ENCODE measurements at places on chromosomes 7 and 10. TPM values are rescaled to one million over a fixed set of nuclear protein-coding genes. Genes with fewer than 3 reads are reported as not detected.

Gene CTNNA3
- polyA plus RNA-seq, result 5.7 TPM

Gene SPAM1
- not detected for polyA plus RNA-seq

Gene NXPH1
- not detected for polyA plus RNA-seq

Gene PGAM1
- polyA plus RNA-seq, result 151 TPM

Gene INTS1
- 29.9 TPM for polyA plus RNA-seq

Gene PODXL
- 66.2 TPM for polyA plus RNA-seq

Gene CDC14C
- not detected for polyA plus RNA-seq

GRCh38 chr10:29610876-29611647, 23.7 kb downstream of the SVIL start:
- no peak for DNase-seq

DNA sequence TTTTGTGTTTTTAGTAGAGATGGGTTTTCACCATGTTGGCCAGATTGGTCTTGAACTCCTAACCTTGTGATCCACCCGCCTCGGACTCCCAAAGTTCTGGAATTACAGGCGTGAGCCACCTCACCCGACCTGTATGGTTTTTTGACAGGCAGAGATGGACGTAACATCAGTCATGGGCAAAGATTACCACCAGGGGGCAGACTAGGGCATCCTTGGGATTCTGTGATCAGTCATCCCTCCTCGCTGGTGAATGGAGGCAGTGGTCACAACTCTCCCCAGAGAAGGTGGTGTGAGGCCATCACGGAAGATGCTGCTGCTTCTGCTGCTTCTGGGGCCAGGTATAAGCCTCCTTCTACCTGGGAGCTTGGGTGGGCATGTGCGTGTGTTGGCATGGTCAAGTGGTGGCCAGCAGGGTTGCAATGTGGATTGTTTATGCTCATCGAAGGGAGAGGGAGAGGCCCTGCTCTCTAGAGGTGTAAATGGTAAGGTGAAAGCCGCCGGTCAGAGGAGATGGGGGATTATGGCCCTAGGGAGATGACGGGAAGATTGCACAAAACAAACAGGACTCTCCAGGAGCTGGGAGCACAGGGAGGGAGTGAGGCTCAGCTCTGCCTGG, 122.7 kb upstream of the PRSS1 start:
- no peak for DNase-seq

DNA sequence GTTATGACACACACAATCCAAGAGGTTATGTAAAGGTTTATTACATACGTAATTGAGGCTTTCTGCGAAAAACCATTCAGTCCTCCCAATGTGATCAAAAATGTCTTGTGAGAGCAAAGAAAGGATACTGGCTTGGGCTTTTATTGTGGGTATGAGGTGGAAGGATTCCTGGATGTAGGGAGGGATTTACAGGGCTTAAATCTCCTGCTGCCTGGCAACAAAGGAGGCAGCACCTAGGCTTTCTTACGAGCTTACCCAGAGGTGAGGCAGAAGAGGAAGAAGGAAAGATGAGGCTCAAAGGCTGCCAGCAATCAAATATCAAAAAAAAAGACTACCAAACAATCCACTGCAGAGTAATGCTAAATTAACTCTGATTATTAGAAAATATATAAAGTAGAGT, 1149.5 kb upstream of the POT1 start:
- DNase-seq, result no peak

DNA sequence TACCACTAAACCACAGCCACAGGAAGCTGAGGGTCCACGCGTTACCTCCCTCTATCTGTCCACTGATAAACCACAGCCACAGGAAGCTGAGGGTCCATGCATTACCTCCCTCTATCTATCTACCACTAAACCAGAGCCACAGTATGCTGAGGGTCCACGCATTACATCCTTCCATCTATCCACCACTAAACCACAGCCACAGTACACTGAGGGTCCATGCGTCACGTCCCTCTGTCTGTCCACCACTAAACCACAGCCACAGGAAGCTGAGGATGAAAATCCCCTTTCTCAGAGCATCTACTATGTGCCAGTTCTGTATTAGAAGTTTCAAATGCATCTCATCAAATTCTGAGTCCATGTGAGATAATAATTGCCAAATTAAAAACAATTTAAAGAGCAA, 589.3 kb downstream of the DNAJB6 start:
- DNase-seq, result no peak

DNA sequence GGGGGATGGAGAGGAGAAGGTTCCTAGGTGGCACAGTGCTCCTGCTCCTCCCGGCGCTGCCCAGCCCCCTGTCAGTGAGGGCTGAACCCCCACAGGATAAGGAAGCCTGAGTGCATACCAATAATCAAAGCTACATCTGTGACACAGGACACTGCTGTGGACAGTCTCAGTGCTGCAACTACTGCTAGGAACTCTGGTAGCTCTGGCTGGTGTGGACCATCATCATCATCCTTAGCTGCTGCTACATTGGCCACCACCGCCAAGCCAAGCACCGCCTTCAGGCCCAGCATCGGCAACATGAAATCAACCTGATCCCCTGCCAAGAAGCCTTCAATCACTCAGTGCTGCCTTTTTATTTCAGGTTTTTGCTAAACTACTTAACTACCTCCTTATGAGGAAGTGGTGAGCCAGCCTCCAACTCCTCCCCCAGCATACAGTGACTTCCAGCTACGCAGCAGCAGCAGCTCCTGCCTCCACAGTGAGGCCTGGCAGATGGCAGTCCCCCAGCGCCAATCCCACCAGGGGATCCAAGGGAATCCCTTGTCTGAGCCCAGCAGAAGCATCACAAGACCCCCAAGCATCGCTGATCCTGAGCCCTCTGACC, 32.1 kb upstream of the SLC26A4 start:
- no peak for DNase-seq

DNA sequence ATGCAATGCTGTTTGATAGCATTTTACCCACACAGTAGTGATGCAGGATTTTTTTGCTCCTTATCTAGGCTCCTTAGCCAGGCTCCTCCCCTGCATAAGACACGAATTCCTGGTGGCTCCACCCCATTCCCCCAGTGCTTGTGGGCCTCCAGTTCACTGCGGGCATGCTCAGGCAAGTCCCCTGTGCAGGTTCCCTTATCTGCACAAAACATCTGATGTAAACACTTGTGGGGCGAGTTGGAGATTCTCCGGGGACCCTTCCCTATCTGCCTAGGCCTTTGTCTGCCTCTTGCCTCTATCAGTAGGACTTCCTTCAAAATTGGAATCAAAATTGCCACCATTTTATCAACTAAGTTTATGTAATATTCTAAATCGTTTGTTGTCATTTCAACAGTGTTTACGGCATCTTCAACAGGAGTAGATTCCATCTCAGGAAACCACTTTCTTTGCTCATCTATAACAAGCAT, 5.4 kb upstream of the STK17A start:
- DNase-seq, result no peak

DNA sequence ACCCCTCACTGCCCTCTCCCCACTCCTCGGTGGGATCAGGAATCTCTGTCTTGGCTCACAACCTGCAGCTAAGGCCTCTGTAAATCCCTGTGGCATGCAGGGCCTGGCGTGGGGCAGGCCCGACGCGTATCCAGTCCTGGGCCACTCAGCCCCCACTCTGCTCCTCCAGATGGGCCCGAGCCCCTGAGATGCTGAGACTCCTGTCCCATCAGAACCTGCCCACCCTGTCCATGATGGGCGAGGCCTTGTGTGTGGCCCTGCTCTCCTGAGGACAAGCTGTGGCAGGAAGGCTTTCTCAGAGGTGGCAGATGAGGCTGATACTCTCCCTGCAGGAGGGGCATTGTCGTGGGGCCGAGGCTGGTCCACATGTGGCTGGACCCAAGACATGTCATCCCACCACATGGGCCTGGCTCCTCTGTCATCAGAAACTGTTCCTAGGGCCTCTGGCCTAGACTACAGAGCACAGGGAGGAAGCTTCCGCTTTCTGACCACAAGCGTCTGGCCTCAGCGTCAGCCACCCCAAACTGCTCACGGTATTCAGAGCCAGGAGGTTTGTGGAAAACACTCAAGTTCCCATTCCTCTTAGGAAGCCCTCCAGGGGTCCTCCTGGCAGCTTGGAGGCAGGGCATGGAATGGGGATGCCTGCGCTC, 6.0 kb downstream of the ALOX5 start:
- no peak for DNase-seq

DNA sequence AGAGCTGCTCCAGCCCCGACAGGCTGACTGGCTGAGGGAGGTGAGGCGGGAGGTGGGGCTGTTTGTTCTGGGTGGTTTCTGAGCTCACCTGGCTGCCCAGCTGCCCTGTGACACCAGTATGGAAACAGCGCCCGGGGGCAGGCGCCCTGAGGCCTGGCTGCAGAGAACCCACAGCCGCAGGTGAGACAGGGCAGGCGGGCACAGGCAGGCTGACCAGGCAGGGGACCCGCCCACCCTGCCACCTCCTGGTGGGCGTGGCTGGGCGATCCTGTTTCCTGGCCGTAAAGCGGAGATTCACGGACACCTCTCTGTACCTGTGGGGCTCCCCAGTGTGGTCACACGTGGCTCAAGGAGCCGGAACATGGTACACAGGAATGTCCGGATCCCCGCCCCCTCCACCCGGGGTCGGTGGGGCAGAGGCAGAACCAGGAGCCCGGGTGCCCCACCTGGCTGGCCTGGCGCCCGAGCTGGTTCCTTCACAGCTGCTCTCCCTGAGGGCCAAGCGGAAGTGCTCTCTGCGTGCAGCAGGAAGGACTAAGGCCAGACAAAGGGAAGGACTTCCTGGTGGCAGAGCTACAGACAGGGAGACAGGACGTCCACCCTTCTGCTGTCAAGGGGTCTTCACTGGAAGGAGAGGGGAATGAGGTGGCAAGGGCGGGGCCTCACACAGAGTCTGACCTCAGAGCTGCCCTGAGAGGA, 3.9 kb downstream of the MICALL2 start:
- DNase-seq, result no peak

GRCh38 chr10:30125496-30125895, 66.1 kb upstream of the JCAD start:
- no peak for DNase-seq

DNA sequence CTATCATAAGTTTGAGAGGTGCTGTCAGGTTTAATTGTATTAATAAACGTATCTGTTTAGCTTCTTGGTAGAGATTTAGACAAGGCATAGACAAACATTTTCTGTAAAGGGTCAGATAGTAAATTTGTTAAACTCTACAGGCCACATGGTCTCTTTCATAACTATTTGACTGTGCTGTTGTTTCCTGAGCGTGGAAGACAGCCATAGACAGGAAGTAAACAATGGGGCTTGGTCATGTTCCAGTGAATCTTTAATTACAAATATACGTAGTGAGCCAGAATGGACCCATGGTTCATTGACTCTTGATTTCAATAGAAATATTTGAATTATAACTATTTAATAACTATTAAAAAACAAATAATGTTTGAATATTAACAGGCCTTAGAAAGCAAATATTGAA, 451.1 kb downstream of the SH2D4B start:
- no peak for DNase-seq

- no peak for DNase-seq
Observed at GRCh38 chr7:80505900-80506500, 5.9 kb downstream of the GNAT3 start.

- DNase-seq, result no peak
Observed at GRCh38 chr7:17709599-17709998, 230.7 kb downstream of the SNX13 start.

- no peak for DNase-seq
Observed at GRCh38 chr7:128740996-128741395, 1.8 kb downstream of the CALU start.

GRCh38 chr7:121873289-121874194, 581 bp downstream of the PTPRZ1 start:
- peak; percentile 65 for DNase-seq

GRCh38 chr10:50634479-50634878, 10.7 kb upstream of the SGMS1 start:
- no peak for DNase-seq

DNA sequence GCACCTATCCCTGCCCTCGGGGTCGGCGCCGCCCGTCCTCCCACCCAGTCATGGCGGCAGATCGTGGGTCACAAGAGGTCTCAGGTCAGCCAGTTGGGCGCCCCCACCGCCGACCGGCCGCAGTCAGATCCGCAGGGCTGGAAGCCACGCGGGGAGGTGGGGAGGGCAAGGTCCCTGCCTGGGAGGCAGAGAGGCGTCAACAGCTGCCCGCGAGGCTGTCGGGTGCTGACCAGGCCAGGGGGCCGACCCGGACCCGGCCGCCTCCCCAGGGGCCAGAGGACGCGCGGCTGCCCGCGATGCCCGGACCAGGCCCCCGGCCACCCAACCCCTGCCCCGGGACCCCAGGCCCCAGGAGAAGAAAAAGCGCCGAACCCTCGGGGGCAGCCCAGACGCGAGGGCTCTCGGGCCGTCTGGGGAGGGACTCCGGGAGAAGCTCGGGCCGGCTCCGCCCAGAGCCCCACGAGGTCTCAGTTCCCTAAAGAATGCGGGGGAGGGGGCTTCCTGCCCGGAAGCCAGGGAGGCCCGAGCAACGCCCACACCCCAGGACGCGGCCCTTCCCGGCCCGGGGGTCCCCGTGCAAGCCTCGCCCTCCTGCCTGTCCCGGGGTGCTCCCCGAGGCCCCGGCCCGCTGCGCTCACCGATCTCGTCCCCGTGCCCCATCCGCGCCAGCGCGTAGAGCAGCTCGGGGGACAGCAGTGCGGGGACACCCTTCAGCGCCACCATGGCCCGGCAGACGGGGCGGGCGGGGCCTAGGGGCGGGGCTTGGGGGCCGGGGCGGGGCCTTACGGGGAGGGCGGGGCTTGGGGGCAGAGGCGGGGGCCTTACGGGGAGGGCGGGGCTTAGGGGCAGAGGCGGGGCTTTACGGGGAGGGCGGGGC, at the start of gene FUOM:
TSS of gene FUOM (minus strand) at position 735 of the 877 bp plus-strand sequence. CDS start at position 723, 12 bp downstream.
- DNase-seq, result no peak

DNA sequence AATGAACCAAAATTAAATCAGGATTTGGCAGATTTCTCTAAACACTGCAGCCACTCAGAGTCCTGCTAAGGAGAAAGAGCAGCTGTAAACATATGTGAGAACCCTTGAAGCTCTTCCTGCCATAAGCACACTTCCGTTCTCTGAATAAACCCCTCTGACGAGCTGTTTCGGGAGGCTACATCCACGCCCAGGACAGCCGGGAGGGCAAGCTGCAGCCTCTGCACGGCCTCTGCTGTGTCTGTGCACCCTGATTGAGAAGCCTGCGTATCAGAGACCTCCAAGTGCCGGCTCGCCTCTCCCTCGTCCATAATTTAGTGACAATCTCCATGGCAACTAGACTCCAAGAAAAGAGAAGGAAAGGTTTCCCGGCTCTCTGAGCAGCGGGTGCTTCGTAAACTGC, 114.4 kb downstream of the PTPRN2 start:
- peak; percentile 63 for DNase-seq
